ENCODE measurements at places on chromosomes 5 and 9.

DNA sequence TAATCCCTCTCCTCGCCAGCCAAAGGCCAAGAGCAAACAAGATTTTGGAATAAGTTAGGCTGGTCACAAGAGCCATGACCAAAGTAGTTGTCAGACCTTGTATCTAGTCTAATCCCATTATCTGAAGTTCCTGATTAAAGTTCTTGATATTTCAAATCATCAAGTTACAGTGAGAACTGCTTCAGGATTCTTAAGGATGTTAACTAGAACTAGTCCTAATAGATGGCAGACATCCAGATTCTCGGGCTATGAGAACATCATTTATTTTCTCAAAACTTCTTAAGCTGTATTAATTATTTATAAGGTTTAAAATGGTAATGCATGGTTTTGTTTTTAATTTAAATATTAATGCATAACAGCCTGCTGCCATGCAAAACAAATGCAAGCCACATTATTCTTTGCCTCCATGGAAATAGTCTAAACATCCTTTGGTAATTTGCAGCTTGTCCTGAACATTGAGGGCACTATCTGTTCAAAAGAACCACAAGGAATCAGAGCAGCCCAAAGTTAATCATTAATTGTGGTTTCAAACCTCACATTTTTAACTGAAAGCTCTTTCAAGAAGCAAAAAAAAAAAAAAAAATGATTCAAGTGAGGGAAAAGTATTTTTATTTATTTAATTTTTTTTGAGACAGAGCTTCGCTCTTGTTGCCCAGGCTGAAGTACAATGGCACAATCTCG lies 95.1 kb downstream of the TTC39B start:
- DNase-seq = no peak

DNA sequence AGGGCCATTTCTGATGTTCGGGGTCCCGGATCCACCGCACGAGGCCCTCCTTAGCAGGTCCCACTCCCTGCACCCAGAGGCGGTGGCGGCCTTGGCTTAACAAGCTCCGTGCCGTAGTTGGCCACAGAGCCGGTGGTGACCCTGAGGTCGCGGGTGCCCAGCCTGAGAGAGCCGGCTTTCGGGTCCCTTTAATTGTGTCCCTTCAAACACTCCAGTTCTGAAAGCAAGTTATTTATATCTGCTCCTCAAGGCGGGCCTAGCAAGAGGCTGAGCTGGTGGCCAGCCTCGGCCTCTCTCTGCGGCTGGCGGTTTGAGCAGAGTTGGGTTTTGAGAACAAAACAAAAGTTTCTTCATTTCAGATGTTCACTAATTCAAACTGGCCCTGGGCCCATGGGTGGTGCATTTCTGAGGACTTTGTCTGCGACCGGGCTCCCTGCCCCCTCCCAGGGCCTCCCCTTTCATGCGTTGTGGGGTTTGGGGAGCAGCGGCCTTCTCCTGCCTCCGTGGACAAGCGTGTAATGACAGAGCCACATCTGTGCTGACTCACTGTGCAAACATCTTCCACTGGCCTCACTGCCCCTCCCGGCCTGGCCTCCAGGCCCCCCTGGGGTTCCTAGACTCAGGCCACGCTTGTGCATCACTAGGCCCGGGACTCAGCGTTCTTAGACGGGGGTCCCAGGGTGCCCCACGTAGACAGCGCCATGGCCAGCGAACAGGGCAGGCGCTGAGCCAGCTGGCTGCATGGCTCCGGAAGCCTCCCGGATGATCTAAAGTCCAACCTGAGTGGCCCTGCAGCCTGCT lies 49.4 kb upstream of the COL5A1 start:
- DNase-seq = no peak

GRCh38 chr9:20447291-20447690 lies 175.0 kb downstream of the MLLT3 start:
- no peak for DNase-seq

DNA sequence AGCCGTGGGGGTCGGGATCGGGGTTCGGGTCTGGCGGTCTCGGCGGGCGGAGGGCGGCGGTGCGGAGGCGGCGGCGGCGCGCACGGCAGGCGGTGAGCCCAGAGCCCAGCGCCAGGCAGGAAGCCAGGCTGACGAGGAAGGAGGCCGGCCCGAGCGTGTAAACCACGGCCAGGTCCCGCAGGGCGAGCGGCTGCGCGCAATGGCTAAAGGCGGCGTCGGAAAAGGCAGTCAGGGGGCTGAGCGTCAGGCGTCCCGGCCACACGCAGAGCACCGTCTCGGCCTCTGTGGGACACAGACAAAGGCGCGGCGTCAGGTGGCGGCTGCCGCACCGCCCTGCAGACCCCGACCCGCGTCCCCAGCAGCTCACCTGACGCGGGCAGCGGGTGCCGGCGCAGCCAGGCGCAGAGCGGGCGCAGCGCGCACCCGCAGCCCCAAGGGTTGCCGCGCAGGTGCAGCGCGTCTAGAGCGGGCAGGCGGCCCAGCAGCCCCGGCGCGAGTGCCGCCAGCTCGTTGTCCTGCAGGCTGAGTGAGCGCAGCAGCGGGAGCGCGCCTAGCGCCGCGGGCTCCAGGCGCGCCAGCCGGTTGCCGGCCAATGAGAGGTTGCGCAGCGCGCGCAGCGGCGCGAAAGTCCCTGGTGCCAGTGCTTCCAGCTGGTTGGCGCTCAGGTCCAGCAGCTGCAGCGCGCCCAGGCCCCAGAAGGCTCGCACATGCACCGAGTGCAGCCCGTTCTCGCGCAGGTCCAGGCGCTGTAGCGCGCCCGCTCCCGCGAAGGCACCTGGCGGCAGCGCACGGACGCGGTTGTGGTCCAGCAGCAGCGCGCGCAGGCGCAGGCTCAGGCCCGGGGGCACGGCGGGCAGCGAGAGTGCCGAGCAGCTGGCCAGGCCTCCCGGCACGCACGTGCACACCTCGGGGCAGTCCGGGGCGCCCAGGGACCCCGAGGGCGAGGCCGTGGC lies 671 bp downstream of the LRRC26 start:
- DNase-seq = no peak

- DNase-seq = no peak
These were observed 661.6 kb upstream of the C9orf72 start for GRCh38 chr9:28234894-28235277.

GRCh38 chr5:170296036-170296934 lies 1.3 kb downstream of the LCP2 start:
- DNase-seq = no peak

- DNase-seq = no peak
These were observed 372.7 kb downstream of the TMEM38B start for GRCh38 chr9:106066940-106067524.

DNA sequence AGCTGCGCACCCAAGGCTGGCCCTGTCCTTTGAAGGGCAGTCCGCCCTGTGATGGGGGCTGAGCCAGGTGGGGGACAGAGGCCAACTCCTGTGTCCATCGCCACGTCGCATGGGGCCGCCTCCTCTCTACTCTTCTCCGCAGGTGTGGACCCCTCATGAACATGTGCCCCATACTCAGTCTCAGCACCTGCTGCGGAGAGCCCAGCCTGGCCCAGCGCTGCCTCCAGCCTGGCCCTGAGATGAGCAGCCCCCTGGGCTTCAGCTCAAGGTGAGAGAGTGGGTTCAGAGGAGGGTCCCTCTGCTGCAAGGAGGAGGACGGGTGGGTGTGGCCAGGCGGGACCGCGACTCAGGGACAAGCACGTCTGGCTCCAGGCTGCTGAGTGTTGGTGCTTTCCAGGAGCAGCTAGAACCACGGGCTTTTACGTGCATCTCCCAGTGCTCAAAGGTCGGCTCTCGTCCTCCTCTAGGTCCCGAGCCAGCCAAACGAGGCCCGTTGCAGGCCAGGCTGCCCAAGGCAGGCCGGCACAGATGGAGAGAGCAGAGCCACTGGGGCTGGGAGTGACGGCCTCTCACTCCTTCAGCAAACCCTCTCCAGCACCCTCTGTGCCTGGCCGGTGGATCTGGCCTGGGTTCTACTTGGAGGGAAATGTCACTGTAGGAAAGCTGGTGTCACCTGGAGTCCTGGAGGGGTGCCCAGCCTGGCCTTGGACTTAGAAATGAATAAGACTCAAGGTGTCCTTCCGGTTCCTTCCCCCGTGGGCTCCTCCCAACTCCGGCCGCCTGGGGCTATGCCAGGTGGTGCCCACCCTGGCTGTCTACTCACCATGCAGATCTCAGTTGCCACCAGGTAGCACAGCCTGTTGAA lies 48.9 kb upstream of the RNF130 start:
- no peak for DNase-seq

DNA sequence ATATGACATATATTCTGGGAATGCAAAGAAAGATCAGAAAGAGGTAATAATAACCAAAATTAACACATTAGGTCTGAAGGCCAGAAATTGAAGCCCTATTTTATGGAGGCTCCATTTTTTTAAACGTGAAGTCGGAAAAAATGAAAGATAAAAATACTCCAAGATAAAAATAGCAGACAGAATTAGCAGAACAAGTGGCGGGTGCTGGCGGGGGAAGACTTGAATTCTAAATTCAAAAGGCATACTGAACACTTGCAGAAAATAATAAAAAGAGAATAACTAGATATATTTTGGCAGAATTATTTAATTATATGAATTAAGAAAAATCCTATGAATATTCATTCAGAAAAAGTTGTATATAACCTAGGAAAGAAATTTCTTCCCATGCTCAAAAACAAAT lies 543.7 kb upstream of the ACO1 start:
- DNase-seq = no peak

DNA sequence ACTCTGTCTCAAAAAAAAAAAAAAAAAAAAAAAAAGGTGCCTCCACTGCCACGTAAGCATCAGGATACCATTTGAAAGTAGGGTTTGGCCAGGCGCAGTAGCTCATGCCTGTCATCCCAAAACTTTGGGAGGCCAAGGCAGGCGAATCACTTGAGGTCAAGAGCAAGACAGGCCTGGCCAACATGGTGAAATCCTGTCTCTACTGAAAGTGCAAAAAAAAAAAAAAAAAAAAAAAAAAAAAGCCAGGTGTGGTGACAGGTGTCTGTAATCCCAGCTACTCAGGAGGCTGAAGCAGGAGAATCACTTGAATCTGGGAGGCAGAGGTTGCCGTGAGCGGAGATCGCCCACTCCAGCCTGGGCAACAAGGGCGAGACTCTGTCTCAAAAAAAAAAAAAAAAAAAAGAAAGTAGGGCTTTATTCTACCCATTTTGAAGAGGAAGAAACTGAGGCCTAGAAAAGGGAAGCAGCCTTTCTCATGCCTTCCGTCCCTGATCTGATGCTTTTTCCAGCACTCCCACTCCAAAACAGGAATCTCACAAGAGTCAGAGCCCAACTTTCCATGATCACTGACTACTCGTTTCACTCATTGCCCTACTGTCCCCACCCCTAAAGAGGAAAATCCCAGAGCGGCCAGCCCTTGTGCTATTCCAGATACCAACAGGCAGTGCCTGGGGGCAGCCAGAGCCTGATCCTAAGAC lies 16.3 kb upstream of the CCIN start:
- DNase-seq = no peak

- no peak for DNase-seq
These were observed 77.0 kb upstream of the COL5A1 start for GRCh38 chr9:134564431-134565170.

GRCh38 chr9:119986713-119987112 lies 593.3 kb downstream of the CDK5RAP2 start:
- DNase-seq = no peak

DNA sequence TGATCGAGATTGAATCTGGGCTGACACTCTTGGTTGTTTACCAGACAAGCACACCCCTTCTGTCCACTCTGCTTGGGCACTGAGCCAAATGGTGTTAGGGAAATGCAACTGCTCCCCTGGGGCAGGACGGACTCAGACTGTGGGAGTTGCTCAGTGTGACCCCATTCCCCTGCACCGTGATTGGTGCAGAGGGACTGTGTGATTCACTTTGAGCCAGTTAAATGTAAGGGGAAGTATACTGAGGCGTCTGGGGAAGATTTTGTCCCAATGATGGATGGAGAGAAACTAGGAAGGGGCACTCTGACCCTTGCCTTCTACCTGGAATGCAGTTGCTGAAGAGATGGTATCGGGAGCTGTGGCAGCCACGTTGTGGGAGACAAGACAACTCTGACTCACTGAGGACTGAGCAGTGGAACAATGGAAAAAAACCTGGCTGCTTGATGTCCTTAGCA lies 196.0 kb upstream of the ANKRD55 start:
- DNase-seq = no peak

DNA sequence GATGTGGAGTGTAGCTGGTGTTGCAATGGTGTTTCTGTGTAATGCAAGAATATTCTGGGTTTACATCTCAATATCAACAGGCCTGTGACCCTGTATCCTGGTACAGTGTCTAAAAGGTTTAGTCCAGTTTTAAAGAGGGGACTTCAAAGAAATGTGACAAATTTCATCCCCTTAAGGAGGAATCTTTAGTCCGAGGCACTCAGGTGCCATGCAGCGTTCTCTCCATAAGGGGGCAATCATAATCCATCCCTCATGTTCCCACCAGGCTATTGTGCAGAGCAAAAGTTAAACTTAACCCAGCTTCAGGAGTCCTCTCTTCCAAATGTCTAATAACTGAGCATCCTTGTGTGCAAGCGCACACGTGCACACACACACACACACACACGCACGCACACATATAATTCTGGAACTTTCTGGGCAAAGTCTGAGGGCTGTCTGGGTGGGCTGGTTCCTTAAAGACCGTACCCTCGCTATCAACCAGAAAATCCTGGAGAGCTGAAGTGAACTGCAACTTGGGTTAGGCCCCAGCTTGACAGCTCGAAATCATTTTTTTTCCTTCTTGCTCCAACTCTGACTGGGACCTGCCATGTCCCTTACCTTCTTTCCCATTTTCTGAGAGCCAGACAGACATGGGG lies 46.0 kb downstream of the CRB2 start:
- no peak for DNase-seq

GRCh38 chr9:134951994-134952393 lies 34.3 kb upstream of the FCN1 start:
- no peak for DNase-seq

GRCh38 chr9:131661568-131662288 lies 78.1 kb downstream of the RAPGEF1 start:
- DNase-seq = no peak

DNA sequence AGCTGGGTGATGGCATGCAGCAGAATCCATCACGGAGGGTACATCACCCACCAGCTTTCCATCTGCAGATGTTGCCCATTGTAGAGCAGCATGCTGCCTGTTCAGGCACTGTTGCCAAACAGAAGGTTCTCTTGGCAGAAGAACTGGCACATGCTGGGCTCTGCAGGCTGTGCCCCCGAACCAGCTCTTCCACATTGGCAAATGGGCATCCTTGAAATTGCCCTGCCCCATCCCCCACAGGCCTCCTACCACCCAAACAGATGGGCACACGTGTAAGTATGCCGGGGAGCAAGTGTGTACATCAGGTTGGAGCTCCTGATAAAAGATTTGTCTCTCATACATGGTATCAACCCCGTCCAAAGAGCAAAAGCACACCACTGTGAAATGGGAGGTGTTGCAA lies 220.3 kb upstream of the TAS2R1 start:
- DNase-seq = no peak

GRCh38 chr5:174338185-174339010 lies 292.9 kb downstream of the NSG2 start:
- DNase-seq = no peak

GRCh38 chr9:18692268-18692667 lies 218.3 kb downstream of the ADAMTSL1 start:
- no peak for DNase-seq

GRCh38 chr9:33431420-33431819 lies 16.0 kb downstream of the AQP3 start:
- DNase-seq = no peak

Measured in cortex of kidney (tissue), 1 donor.